ENCODE measurements at places on chromosomes 11 and 22.

DNA sequence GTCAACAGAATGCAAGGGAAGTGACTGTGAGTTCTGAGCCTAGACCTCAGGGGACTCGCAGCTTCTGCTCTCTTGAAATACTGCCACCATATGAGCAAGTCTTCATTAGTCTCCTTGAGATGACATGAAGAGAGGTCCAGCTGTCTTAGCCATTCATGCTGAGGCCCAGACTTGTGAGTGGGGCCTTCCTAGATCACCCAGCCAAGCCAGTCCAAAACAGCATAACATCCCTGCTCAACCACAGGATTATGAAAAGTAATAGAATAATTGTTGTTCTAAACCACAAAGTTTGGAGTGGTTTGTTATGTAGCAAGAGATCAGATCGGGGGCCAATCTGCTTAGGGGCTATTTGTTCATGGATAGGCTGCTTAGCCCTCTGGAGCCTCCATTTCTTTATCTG is 54.9 kb upstream of the HTATIP2 start:
- DNase-seq, result no peak

DNA sequence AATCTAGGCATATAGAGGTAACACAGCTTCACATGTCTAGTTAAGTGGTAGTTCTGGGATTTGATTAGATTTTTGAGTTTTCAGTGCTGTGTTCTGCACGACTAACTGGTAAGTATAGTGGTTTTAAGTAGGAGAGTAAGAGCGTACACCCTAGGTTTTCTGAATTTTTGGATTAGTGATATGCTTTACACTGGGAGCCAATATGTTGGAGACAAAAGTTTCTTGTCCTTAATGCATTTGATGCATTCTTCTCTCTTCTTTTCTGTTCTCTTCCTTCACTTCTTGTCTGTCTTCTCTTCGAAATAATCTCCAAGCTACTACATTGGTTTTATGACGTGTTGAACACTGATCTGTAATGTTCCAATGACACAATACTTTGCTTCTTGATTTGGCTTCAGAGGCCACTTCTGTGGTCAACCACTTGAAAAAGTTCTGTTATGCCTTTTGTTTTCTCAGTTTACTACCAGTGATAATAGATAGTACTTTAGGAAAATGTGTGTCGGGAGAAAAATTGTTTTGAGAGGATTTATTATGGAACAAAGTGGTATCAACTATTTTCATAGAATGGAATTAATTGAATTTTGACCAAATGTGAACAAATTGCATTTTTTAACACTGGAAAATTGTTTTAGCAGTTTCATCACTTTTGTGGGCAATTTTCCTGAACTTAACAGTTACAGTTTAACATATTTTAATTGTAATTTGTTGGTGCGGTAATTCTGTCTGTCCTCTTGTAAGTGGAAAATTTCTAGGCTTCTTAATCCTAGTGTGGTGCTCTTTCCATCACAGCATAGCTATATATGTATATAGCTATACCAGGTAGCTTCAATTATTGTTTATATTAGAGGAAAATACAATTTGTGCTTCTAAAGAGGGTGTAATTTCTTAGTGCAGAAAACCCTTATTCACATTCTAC is 2.6 kb downstream of the PDE3B start:
- DNase-seq, result no peak

GRCh38 chr11:70494559-70495350 is 96.4 kb downstream of the CTTN start:
- DNase-seq, result no peak

GRCh38 chr11:116172851-116173250 is 599.9 kb downstream of the BUD13 start:
- no peak for DNase-seq

DNA sequence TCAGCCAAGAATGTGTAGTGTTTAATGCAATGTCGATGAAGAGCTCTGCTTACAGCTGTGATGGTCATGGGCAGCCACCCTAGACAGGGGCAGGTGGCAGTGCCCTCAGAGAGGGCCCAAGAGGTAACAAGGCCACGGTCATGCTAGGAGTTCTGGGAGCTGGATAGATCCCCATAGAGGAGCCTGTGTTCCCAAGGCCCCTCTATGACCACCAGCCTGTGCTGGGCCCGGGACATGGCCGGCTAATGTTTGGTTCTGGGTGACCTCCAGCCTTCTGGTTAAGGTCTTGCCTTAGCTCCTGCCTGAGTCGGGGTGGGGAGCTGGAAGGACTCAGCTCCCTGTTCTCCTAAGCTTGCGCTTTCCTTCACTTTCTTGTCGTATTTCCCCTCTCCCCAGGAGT is 65.1 kb downstream of the GRIK4 start:
- DNase-seq, result no peak

DNA sequence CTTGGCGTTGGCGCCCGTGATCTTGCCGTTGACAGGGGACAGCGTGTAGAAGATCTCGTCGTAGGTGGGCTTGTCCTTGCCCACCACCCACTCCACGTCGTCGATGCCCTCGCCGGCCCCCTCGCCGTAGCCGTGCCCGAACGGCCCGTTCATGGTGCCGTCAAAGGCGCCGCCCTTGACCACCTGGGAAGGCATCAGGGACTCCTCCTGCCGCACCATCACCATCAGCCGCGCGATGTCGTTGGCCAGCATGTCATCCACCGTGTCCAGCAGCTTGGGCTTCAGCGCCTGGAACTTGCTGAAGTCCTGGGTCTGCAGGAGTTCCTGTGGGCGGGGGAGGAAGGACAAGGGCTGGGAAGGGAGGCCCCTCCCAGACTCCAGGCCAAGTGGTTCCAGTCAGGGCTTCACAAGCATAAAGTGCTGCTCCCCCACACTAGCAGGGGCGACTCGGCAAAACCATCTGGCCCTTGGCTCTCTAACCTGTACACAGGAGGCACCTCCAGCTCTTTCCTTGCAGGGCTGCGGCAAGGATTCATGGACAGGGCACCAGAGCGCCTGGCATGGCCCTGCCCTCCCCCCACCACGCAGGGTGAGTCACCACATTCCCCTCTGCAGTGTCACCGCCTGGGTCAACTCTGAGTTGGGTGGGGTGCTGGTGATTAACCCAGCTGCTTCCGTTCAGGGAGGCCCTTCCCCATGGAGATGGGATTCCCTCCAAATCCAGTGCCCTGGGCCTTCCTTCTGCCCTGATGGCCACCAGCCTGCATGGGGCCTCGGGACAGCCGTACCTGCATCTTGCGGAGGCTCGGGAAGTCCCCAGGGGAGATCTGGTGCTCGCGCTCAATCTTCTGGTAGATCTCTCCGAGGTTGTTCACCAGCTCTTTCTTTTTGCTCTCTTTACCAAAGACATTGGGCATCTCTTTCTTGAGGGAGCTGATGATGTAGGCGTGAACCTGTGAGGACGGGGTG is 10.4 kb upstream of the CDC42BPG start:
- no peak for DNase-seq

DNA sequence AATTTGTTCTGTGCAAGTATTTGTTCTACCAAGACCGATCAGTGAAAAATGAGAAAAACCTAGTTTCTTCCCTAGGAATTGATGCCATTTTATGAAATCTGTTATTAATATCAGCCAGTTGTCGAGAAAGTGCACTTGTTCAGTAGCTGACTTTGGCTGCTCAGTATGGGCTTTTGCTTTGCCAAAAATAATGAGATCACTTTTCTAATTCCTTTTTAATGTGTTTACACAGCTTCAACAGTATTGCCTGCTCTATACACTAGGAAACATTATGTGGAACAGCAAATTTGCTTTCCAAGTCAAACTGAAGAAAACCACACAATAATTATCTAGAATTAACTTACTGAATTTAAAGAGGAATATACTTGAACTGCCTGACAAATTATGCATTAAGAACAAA is 34.4 kb downstream of the SCUBE2 start:
- DNase-seq, result no peak

DNA sequence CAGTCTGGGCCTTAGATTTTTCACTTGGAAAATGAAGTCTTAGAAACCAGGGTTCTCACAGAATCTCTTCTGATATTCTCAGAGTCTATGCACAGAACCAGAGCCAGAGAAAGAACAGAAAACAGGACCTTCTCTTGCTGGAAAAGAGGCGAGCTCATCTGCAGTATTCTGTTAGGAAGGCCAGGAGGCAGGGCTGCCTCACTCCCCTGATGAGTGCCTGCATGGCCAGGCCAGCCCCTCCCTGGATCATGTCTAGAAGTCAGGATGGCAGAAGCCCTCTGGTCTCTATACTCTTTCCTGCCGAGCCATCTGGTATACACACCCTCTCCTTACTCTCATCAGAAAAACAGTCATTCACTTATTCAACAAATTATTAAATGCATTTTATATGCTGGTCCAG is 723 bp downstream of the OR51M1 start:
- DNase-seq, result no peak

- no peak for DNase-seq
Observed at GRCh38 chr22:49432897-49433443, 394.7 kb downstream of the BRD1 start.

DNA sequence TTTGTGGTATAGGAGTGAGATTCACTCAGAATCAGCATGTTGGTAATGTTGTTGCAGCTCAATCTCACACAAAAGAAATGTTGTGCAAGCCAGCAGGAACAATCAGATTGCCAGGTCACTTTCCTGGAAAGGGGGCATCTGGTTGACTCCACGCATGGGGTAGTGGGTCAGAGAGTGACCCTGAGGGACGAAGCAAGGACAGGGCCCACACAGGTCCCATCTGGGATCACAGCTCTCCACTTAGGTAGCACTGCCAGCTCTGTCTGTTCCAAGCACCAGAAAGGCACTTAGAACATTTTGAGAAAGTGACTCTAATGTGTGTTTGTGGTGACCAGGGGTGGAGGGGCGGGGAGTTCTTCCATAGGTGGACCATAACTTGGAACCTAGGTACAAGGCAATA is 109.5 kb downstream of the RASSF10 start:
- no peak for DNase-seq

DNA sequence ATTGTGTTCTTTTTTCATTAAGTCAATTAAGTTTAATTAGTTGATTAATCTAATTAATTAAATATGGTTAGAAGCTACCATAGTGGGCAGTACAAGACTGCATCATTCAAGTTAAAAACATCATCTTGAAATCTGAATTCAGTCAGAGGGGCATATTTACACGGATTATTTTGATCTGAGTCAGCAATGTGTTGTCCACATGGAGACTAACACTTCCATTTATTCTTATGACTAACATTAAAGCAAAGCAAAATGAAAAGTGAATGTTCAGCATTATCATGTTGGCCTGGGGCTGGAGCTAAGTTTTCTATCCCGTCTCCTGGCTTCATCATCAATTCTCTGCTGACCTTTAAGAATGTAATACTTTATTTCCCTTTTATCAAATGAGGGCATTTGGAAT is 17.3 kb downstream of the FLI1 start:
- DNase-seq, result no peak

DNA sequence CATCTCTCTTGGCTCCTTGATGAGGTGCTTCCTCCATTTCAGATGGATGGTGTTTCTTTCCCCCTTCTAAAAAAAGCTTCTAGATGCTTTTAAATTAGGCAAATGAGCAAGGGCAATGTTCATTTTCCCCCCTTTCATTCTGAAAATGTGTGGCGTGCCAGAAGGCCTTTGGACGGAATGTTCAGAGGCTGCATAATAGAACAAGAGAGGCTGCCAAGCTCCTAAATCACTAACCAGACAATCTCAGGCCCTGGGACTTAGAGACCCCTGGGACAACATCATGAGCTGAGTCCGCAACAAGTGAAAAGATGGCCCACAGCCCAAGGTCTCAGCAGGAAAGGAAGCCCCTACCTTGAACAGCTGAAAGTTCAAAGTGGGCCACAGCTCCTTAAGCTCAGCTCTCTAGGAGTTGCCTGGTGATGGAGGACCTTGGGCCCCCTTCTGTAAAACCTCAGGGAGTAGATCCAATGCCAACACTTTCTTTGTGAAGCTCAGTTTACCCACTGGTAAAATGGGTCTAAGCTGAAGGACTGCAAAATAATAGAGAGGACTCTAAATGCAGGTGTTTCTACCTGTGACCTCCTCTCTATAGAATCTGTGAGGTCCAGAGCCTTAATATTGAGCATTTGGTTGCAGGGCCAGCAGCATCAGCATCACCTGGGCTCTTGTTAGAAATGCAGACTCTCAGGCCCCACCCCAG is 144.0 kb downstream of the FBXO7 start:
- DNase-seq, result no peak

- DNase-seq, result no peak
Observed at GRCh38 chr11:13012056-13012661, 3.0 kb downstream of the RASSF10 start.

GRCh38 chr11:29184939-29185890 is 831.6 kb downstream of the KCNA4 start:
- DNase-seq, result no peak

DNA sequence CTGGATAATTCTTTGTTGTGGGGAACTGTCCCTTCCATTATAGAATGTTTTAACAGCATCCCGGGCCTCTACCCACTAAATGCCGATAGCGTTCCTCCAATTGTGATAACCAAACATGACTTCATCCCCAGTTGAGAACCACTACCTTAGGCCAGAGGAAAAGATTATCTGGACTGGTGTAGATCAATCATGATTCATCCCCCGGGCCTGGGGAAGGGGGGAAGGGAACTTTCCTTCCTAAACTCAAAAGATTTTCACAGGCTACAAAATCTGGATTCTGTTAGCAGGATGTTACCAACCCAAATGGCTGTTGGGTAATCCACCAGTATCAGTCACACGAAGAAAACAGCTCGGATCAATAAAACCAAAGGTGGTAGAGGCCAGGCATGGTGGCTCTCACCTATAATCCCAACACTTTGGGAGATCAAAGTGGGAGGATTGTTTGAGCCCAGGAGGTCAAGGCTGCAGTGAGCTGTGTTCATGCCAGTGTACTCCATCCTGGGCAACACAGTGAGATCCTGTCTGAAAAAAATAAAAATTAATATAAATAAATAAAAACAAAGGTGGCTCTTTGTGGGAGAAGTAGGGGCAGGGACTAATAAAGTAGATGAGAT is 10.1 kb downstream of the CTR9 start:
- DNase-seq, result no peak

DNA sequence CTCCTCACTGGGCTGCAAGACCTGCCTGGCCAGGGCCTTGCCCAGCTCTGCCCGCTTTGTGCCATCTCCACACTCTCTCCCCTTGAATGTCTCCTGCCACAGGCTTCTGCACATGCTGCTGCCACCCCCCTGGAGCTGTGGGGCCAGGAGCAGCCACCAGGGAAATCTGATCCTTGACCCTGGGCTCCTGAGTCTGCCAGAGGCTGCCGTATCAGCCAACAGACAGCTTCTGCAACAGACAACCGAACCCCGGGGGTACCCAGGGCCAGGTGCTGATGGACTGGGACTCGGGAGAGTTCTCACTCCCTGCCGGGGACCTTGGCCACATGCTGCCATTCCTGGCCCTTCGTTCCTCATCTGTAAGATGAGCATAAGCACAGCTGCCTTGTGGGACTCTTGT is 3.3 kb upstream of the PPARA start:
- DNase-seq, result no peak

DNA sequence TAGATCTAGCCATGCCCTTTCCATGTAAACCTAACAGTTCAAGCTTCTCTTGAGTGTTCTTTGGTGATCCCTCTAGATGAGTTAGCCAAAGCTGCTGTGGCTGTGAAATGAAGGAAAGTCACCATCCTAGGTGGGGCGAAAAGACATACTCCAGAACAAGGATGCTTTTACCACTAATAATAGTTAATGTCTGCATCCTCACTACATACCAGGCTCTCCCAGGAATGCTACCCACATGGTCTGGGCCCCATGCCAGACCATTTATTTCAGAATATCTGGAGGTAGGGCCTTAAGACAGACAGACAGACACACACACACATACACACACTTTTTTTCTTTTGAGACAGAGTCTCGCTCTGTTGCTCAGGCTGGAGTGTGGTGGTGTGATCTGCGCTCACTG is 14.7 kb downstream of the ABTB2 start:
- DNase-seq, result no peak

GRCh38 chr22:29151316-29151715 is 54.4 kb upstream of the EMID1 start:
- no peak for DNase-seq
